ENCODE measurements at places on chromosomes 1 and 21.

- no peak for DNase-seq
Observed at GRCh38 chr1:182875889-182876288, 36.7 kb downstream of the DHX9 start.

- no peak for DNase-seq
Observed at GRCh38 chr1:206145771-206146290, 28.6 kb upstream of the AVPR1B start.

GRCh38 chr1:235009074-235009473, 119.6 kb downstream of the TOMM20 start:
- no peak for DNase-seq

- DNase-seq = no peak
Observed at GRCh38 chr1:105664495-105664894, 1392.0 kb upstream of the PRMT6 start.

GRCh38 chr1:6471970-6472368, 6.0 kb upstream of the TNFRSF25 start:
- DNase-seq = no peak

- no peak for DNase-seq
Observed at GRCh38 chr21:33817663-33818451, 97.7 kb downstream of the ATP5PO start.

DNA sequence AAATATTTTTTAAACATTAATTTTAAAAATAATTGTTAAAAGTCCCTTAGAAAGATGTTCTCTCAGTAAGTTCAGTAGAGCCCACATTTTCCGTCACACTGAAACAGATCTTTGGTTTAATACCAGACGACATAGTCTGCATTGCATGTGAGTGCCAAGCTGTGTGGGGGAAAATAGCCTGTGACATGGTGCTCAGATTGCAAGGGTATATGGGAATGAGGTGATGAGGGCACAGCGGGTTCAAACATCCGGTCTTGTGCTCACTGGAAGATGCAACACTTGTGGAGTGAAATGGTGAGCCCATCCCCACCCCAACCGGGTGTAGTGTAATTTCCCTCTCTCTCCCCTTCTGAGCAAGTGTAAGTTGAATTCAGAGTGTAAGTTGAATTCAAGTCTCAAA, 114.3 kb downstream of the PEX14 start:
- DNase-seq = no peak

Measured in kidney (tissue), 22 donors.